ENCODE measurements at places on chromosomes 2 and 18.

DNA sequence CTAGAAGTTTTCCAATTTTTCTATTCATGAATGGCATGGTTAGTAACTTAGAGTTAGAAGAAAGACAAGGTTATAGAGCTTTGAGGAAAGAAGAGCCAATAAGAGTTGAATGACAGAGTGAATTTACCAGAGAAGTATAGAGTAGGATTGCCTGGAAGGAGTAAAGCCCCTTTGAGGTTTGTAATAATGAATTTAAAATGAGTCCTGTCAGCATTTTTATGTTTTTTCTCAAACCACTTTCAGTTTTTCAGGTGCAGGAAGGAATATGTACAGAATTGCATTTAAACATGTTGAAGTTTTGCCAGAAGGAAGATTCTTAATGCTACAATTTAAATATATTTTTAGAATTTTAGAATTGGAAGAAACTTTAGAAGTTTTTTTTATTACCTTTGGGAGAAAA lies 408.3 kb downstream of the DSC3 start:
- DNase-seq: no peak

- no peak for DNase-seq
Measured at GRCh38 chr2:218782528-218782844, 539 bp downstream of the CYP27A1 start.

DNA sequence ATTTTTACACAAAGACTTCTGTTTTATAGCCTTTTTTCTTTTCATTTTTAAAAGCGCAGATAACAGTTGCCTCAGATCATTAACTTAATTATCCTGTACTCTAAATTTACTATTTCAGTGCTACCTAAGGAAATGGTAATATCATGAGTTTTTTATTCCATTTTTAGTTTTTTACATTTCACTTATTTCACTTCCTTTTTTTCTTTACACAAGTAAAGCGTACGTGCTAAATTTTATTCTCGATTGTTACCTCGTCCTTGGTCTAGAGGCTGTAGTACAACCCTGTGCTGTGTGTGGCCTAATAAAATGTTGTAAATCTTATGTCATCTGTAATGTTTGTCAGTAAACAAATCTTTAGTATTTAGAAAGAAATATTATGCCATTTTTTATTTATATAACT lies 49.2 kb downstream of the CRIM1 start:
- no peak for DNase-seq

GRCh38 chr2:64393383-64394010 lies 60.5 kb upstream of the LGALSL start:
- no peak for DNase-seq

DNA sequence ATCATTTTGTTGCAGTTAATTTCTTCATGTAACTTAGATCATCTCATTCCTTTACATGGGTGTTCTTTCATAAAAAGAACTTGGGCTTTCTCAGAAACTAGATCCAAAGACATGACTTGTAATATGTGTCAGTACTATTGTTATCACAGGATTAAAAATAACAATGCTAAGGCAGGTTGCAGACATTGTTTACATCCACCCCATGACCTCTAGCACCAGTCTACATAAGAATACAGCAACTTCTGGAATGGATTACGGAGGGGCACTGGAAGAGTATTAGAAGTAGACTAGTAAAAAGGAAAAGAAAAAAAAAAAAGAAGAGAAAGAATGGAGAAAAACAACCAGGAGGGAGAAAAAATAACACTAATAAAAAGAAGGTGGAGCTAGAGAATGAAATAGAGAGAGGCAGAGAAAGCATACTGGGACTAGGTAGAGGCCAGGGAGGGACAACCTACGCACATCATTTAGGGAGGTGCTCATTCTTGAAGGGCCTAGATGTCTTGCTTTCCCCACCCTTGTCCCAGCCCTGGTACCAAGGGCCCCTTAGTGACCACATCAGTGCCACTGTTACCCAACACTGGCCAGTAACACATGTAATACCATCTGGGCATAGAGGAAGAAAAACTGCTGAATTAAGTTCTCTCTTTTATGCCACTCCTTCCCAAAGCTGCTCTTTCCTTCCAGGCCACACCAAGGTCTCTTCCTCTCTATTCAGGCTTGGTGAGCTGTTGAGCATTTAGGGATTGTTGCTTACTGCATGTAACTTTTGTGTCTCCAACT lies 70.6 kb upstream of the KLF7 start:
- DNase-seq: peak; percentile 80

- DNase-seq: no peak
Measured at GRCh38 chr2:214293593-214293992, 117.3 kb upstream of the VWC2L start.

DNA sequence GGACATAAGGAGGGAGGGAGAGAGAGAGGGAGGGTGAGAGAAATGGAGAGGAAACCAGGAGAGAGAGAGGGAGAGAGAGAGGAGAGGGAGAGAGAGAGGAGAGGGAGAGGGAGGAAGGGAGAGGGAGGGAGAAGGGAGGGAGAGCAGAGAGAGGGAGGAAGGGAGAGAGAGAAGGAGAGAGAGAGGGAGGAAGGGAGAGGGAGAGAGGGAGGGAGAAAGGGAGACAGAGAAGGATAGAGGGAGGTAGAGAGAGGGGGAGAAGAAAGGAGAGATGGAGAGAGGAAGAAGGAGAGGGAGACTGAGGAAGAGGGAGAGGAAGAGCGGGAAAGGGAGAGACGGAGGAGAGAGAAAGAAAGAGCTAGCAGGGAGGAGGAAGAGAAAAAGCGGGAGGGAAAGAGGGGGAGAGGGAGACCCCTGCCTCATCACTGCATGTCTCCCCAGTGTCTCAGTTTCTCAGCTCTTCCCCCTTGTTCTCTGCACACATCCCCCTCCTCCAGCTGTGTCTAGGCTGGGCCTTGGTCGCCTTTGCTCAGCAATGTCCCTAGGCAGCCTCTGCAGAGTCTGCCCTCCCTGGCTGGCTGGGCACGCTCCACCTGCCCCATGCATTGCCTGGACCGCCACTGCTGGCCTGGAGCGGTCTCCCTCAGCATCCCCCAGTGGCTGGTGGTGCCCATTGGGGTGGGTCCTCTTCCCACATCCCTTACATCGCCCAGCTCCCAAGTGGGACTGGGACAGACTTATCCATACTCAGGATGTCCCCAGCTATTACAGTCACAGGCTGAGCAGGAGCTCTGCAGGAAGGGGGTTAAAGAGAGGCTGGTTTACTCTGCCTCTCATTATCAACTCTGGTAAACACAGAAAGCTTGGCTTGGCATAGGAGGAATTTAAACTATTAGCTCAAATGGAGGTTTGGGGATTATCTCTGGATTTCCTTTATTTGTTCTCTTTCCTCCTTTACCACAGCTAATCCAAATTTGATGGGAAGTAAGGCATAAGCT lies 85.7 kb upstream of the APCDD1 start:
- DNase-seq: no peak

DNA sequence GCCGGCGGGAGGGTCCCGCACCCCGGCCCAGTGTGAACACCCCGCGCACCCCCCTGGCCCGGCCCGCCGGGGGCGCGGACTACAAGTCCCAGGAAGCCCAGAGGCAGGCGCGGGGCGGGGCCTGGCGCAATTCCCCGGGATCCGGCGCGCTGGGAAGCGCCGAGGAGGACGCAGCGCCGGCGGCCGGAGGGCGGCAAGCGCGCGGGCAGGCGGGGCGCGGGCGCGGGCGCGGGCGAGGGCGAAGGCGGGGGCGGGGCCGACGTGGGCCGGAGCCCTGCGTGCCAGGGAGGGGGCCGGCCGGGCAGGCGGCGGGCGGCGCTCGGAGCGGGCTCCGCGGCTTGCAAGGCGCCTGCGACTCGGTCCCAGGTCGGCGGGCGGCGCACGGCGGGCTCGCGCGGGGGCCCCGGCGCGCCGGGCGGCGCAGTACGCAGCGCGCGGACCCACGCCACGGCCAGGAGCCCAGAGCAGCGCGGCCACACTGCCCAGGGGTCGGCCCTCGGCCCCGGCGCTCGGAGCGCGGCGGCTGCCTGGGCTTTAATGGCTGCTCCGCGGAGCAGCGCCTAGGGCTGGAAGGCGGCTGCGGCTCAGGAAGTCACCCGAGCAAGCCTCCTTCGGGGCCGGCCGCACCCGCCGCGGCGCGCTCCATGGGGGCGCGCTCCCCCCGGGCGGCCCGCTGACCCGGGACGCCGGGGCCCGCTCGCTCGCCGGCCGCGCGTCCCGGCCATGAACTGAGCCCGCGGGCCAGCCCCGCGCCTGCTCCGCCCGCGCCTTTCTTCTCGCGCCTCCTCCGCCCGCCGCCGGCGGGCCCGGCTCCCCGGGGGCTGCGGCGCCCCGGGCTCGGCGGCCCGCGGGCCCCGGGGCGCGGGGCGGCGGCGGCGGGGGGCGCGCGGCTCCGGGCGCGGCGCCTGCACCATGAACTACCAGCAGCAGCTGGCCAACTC lies at the start of gene AGAP1:
Gene AGAP1 (plus strand): TSS at position 269 of the 941 bp plus-strand sequence.
- peak; percentile 21 for DNase-seq

DNA sequence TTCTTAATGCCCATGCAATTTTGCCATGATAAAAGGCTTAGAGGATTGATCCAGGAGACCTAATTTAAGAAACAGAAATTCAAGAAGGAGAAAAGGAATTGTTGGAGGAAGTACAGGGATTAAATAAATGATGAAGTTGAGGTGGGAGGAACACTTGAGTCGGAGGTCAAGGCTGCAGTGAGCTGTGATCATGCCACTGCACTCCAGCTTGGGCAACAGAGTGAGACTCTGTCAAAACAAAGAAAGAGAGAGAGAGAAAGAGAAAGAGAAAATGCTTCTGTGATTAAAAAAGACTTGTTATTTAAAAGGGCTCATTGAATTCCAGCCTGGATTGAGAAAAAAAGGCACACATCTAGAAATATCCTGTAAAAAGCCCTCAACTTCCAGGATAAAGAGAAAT lies 123.2 kb downstream of the B3GNT2 start:
- DNase-seq: peak; percentile 33

- no peak for DNase-seq
Measured at GRCh38 chr2:145800151-145801091, 1280.5 kb upstream of the ZEB2 start.

GRCh38 chr2:60413069-60413813 lies 140.2 kb downstream of the BCL11A start:
- DNase-seq: peak; percentile 24

- DNase-seq: no peak
Measured at GRCh38 chr18:13934676-13935075, 19.3 kb upstream of the MC2R start.

DNA sequence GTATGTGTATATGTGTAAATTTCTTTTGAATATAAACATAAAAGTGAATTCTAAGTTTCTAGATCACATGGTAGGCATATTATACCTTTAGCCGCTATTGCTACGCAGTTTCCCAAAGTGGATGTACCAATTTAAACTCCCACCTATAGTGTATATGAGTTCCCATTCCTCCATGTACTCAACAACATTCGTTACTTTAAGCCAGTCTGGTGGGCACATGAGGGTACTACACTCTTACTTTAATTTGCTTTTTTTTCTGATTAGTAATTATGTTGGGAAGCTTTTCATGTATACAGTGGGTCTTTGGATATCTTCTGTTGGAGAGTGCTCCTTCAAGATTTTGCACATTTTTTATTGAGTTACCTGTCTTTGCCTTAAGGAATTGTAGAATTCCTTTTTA lies 683.8 kb downstream of the ERBB4 start:
- DNase-seq: no peak

Data from suppressor macrophage treated with lipopolysaccharide for 1 hour (primary cell).